ENCODE measurements at places on chromosomes 11 and 22.

- DNase-seq = no peak
These were observed 5.4 kb downstream of the LINC01488 start for GRCh38 chr11:69486773-69487291.

DNA sequence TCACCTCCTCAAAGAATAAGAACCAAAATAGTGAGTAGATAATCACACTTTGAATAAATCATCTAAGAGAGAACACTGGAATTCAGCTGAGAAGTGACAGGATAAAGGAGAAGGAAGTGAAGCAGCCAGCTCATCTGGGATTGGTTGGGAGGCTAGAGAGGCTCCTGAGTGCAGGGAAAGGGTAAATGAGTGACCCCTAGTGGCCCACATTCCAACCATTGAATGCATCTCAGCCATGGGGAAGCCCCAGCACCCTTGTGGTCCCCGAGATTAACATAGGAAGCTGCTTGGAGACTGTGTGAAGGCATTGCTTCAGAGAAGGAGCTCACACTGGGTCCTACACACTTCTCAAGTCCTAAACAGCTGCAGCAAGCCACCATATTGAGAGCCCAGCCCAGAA, 82.3 kb downstream of the JRKL start:
- no peak for DNase-seq

GRCh38 chr22:32396746-32397145, 15.3 kb downstream of the RTCB start:
- no peak for DNase-seq

DNA sequence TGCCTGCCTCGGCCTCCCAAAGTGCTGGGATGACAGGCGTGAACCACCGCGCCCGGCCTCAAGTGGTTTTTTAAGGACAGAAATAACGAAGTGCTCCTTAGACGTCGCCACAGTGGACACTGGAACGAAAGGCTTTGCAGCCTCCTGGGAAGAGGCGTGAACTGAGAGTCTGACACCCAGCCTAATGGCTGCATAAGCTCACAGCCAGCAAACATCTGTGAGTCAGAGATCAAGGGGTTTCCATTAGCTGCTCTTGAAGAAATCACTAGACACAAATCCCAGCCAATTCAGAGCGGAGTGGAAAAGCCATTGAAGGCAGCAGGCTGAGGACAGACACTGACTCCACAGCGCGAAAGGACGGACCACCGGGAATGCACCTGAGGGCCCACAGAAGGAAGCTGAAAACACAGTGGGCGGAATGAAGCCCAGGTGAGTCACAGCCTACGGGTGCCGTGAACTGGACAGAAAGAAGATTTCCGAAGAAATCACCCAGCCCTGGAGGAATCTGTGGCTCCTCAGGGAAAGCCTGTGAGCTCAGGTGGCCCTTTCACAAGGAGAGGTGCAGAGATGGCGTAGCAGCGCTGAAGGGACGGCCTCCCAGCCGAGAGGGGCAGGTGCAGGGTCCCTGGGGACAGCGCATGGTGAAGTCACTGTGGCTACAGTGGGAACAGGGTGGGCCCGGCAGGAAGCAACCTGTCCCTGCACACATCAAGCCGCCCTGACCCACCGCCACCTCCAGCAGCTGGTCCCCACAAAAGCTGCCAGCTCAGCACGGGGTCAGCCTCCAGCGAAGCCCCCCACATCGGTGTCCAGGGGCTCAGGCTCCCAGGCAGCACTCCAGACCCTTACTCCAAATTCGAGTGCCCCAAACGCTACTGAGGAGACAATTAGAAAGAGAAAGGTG, 11.6 kb downstream of the LMNTD2 start:
- DNase-seq = no peak

DNA sequence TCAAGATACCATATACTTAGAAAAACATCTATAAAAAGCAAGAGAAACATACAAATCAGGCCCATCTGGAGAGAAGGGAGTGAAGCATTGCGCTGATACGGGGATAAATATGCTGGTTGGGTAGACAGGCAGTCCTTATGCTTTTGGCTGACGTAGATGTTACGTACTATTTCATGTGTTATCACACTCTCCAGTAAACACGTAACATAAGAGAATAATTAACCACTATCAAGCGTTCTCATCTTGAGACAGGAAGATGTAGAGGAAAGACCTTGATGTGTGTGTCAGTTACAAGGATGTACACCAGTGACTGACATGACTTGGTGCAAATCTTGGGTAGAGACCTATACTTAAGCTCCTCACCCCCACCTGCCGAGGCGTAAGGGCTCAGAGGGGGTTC, 86.7 kb upstream of the PRODH start:
- DNase-seq = no peak

DNA sequence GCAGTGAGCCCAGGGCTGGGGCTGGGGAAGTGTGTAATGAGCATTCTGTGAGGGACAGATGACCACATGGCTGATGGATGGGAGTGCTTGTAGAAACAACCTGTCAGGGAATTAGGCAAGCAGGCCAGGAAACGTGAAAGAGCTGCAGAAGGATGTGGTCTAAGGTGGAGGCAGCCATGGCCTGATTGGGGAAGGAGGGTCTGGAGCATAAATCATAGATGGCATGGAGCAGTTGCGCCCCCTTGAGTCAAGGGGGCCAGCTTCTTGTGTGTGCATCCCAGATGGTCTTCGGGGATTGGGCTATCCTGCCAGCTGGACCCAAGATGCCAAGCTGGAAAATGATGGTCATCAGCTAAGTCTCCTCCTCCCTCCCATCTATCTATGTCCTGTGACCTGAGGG, 119.4 kb upstream of the CLPB start:
- DNase-seq = no peak

DNA sequence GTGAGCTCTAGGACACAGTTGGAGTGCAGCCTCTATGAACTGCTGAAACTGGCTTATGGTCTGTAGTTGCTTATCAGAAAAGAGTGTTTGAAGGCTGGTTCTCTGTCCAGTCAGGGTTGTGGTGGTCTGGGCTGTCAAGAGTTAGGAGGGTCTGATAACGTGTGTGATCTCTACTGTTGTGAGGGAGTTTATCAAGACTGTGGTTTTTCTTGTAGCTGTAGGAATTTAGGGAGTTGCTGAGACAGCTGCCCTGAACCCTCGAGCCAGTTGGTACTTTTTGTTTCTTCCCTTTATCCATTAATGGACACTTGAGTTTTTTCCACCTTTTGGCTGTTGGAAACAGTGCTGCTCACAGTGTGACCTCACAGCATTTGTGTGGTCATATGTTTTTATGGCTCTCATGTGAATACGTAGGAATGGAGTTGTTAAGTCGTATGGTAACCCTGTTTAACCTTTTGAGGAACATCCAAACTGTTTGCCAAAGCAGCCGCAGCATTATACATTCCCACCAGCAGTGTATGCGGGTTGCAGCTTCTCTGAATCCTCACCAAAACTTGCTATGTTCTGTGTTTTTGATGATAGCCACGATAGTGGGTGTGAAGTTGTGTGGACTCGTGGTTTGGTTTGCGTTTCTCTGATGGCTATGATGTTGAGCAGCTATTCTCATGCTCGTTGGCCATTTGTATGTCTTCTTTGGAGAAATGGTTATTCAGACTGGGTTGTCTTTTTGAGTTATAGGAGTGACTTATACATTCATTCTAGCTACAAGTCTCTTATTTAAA, 20.9 kb upstream of the DGCR8 start:
- DNase-seq = no peak

- DNase-seq = no peak
These were observed 686.6 kb downstream of the BRD1 start for GRCh38 chr22:49140911-49141665.

DNA sequence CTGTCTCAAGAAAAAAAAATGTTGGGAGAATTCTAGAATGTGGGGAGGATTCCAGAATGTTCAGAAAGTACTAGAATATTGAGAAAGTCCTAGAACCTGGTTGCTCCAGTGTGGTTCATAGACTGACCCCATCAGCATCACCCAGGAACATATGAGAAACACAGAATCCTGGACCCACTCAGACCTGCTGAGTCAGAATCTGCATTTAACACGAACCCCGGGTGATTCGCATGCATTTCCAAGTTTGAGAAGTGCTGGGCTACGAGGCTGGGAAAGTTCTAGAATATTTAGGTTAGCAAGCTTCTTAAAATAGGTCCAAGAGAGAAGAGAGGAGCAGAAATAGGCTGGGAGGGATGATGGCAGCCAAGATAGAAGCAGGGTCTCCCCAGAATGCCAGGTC, 6.4 kb downstream of the C1QTNF6 start:
- no peak for DNase-seq

GRCh38 chr11:60825118-60825517, 16.8 kb upstream of the CCDC86 start:
- no peak for DNase-seq

GRCh38 chr11:63503492-63503891, 2.4 kb upstream of the LGALS12 start:
- no peak for DNase-seq

GRCh38 chr11:111524056-111524455, 9.5 kb downstream of the HOATZ start:
- no peak for DNase-seq

DNA sequence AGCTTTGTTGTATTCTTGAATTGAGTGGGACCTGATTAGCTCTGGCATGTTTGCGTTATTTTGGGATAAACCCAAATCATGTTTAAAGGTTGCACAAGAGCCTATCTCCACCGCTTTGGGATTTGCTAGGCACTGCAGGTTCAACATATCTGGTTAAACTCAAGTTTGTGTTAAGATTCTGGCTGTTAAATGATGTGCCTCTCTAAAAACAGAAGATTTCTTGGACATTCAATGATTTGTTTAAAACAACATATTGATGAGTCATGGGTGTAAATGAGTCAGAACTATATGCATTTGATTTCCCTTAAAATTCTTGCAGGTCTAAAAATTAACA, 67.4 kb downstream of the AMOTL1 start:
- DNase-seq = no peak

DNA sequence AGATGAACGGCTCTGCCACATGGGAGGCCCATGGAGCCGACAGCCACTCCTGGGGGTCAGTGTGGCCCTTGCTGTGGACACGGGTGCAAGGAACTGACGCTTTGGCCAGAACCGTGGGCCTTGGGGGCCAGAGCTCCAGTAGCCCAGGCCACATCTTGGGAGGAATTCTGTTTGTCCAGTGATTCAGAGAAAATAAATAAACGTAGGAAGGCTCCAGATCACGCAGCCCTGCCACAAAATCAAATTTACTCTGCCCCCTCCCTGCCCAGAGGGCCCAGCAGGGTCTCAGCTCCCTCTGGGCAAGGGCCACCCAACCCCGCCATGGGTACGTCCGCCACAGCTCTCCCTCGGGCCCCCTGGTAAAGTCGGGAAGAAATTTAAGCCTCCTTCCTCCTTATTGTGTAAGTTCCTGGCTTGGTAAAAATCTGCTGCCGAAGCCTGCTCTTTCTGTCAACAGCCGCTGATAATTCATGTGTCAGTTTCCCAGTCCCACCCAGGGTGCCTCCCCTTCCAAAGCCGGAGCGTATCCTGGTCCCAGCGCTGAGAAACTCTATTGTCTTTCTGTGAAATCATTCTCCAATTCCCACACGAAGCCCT, 6.9 kb upstream of the MUC5AC start:
- no peak for DNase-seq

GRCh38 chr11:14036469-14036868, 73.9 kb downstream of the SPON1 start:
- DNase-seq = no peak

GRCh38 chr11:42237701-42238235, 778.3 kb upstream of the LRRC4C start:
- DNase-seq = no peak

DNA sequence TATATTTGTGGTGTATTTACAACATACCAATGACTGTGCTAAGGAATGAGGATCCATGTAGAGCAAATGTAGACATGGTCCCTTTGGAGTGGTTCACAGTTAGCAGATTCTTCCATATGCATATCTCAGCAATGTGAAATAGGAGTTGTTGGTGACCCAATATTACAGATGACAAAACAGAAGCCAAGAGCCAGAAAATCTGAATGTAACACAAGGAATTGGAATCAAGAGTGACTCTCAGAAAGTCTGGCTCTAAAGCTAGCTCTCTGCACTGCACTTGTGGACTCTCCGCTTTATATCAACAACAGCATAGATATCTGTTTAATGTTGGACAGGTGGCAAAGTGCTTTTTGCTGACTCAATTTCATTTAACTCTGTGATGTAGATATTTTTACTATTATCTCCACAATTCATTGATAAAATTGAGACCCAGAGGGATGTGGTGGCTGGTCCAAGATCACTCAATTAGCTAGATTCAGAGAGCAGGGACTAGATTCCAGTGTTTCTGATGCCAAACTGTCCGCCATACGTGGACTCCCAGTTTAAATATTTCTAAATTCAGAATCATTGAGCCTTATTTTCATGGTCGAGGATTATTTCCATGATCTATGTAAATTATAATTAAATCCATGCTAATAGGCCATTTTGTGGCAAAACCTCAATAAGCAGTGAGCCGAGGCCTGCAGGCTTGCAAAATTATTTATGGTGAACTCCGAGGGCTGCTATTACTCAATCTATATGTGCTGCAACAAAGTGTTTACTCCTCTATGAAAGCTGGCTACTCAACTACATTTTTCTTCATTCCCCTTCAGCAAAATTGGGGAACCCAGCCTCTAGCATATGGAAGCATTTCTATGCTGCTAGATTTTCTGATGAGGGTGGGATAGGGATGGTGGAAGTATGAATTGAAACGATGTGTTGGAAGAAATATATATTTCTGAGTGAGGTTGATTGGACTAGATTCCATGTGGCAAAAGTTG, 21.1 kb upstream of the TENM4 start:
- no peak for DNase-seq

GRCh38 chr11:101792814-101793213, 122.0 kb upstream of the CEP126 start:
- DNase-seq = no peak

DNA sequence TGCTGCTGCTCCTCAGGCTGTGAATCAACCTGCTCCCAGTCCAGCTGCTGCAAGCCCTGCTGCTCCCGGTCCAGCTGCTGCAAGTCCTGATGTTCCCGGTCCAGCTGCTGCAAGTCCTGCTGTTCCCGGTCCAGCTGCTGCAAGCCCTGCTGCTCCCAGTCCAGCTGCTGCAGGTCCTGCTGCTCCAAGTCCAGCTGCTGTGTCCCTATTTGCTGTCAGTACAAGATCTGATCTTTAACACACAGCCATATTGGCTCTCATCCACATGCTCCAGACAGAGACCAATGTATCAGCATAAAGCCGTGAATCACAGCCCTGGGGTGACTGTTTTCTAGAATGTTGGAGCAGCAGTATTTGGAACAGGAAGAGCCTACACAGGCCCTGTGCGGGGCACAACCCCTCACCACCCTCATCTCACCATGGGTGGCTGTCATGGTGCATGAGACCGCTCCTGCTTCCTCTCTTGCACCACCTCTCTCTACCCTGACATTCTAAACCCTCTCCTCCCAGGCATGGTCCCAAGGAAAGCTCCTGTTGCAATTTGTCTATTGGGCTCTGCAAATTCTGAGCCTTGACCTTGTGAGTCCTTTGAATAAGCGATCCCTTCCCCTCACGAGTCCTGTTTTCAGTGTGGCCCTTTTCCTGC, 3.5 kb downstream of the KRTAP5-10 start:
- no peak for DNase-seq

DNA sequence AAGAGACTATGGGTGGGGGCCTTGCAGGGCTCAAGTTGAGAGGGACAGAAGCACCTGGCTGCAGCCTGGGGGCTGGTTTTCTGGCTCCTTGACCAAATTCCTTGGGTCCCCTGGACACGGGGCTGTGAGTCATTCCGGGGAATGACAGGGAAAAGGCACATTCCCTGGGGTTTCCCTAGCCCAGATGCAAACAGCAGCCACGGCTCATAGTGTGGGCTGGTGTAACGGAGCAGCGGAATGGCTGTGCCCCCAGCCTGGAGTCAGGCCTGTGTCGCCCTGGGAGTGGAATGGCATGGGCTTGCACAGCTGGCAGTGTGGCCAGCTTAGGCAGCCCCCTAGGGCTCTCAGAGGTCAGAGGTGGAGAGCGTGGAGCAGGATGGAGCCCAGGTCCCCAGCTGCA, 77.6 kb upstream of the KCNQ1OT1 start:
- no peak for DNase-seq
